NCI-H460 (cell line): ENCODE measurements at places on chromosomes 7 and 10. TPM values are rescaled to one million over a fixed set of nuclear protein-coding genes. Genes with fewer than 3 reads are reported as not detected.

The MBL2 gene
- not detected in 2 replicates for total RNA-seq

The EFCAB10 gene
- 2.9 and 3.6 TPM in 2 replicates for total RNA-seq

The MOGAT3 gene
- not detected in 2 replicates for total RNA-seq

The MEOX2 gene
- not detected in 2 replicates for total RNA-seq

The TASOR2 gene
- total RNA-seq: 69.7 and 86.6 TPM in 2 replicates

The GJD4 gene
- not detected in 2 replicates for total RNA-seq

The ADAM12 gene
- 0.95 and 1.1 TPM in 2 replicates for total RNA-seq

The BZW2 gene
- total RNA-seq: 198 and 204 TPM in 2 replicates

The DIP2C gene
- total RNA-seq: 4.0 and 5.3 TPM in 2 replicates

The VWDE gene
- total RNA-seq: 3.1 and 4.0 TPM in 2 replicates

The PLCE1 gene
- 0.23 and 0.32 TPM in 2 replicates for total RNA-seq

The AKR1D1 gene
- total RNA-seq: not detected in 2 replicates

The SHTN1 gene
- 24.6 and 27.6 TPM in 2 replicates for total RNA-seq

The GNAT3 gene
- total RNA-seq: not detected in 2 replicates

The LRGUK gene
- 0.15 TPM in 1 of 2 replicates, not detected in the other for total RNA-seq

The ADIRF gene
- total RNA-seq: not detected in 2 replicates

The BMS1 gene
- 22.3 and 27.8 TPM in 2 replicates for total RNA-seq

The SLC26A3 gene
- total RNA-seq: not detected in 2 replicates

The SCART1 gene
- 0.92 and 1.2 TPM in 2 replicates for total RNA-seq

The PIK3CG gene
- total RNA-seq: not detected in 2 replicates

The ANKRD30A gene
- total RNA-seq: not detected in 2 replicates

The DUSP5 gene
- 73.6 and 74.9 TPM in 2 replicates for total RNA-seq

The TSPAN12 gene
- total RNA-seq: 9.1 and 9.6 TPM in 2 replicates

The TLX1 gene
- not detected in 2 replicates for total RNA-seq

The SPDYE1 gene
- not detected in 2 replicates for total RNA-seq
